Urinary bladder (tissue), 4 donors: ENCODE measurements at places on chromosomes 4 and X. TPM values are rescaled to one million over a fixed set of nuclear protein-coding genes. Genes with fewer than 3 reads are reported as not detected.

Gene CORIN
- total RNA-seq = 20.9 TPM

Gene NPNT
- total RNA-seq = 50.6 TPM

Gene FGFR3
- total RNA-seq = 26.5 TPM

Gene RCHY1
- total RNA-seq = 52.4 TPM

Gene MAGEA9B
- total RNA-seq = not detected

Gene TGIF2LX
- total RNA-seq = not detected

Gene PNMA5
- total RNA-seq = not detected

Gene CENPVL1
- total RNA-seq = not detected

Gene HERC3
- total RNA-seq = 30.8 TPM

Gene CT45A5
- not detected for total RNA-seq

DNA sequence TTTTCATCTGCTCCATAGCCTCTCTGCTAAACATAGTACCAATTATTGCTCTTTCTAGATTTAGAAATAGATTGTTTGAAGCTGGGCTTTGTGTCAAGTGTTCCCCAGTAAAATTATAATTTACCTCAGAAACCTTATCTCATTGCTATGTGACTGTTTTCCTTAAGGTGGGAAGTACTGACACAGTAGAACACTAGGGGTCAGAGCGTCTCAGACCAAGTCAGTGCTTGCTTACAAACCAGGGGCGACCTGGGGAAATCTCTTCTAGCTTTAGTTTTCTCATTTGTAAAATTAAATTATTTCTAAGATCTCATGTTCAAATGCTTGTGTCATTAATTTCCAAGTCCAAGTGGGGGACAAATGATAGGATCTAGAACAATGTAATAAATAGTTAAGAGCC is 360.4 kb downstream of the RAPGEF2 start:
- DNase-seq = no peak

DNA sequence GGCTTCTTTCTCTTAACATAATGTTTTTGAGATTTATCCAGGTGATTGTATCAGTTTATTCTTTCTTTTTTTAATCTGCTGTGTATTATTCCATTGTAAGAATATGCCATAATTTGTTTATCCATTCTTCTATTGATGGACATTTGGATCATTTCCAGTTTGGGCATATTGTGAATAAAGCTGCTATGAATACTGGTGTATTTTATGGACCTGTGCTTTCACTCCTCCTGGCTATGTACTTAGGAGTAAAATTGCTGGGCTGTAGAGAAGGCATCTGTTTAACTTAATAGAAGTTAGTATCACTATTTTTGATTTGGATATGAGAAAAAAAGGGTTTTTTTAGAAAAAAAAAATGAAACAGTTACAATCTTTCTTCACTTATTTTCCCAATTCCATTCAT is 50.0 kb upstream of the FAM9C start:
- DNase-seq = no peak

DNA sequence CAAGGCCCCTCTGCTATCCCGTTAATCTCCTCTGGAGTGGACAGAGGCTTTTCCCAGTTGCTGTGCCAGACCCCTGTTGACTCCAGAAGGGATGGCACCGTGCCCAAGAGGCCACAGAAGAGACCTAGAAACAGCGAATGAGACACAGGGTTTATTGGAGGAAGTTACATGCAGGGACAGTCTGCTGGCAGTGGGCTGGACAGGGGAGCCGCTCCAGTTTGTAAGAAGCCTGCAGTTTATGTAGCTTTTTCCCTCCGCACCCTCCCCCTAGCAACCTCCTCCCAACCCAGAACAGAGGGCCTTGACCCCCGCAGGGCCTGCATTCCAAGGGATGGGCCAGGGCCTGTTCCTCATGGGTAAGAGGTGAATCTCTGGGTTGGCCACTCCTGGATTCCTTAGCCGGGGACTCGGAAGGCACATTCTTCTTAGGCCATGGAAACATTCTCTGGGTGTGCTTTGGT is 216.8 kb upstream of the PSAPL1 start:
- no peak for DNase-seq

- no peak for DNase-seq
Observed at GRCh38 chr4:100146756-100147155, 43.5 kb downstream of the DDIT4L start.

- DNase-seq = no peak
Observed at GRCh38 chrX:49041744-49042580, 1.2 kb downstream of the TFE3 start.

GRCh38 chr4:24181005-24181404 is 291.2 kb upstream of the PPARGC1A start:
- no peak for DNase-seq

GRCh38 chr4:81609844-81610243 is 138.1 kb upstream of the RASGEF1B start:
- DNase-seq = no peak

DNA sequence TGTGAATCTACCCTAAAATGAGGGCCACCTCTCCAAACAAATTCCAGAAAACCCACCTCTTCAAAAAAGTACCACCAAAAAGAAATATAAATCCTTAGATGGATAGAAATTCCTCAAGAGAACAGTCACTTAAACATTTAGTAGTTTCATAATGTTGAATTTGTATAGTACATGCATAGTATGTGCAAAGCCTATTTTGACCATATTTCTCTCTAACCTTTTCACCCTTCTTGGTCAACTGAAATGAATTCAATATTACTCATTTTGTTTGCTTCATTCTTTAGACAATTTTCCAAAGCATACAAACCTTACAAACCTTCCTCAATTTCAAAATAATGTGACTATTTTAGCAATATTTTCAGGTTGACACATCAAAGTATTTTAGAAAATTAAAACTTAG is 4.1 kb downstream of the RHOXF1 start:
- no peak for DNase-seq

DNA sequence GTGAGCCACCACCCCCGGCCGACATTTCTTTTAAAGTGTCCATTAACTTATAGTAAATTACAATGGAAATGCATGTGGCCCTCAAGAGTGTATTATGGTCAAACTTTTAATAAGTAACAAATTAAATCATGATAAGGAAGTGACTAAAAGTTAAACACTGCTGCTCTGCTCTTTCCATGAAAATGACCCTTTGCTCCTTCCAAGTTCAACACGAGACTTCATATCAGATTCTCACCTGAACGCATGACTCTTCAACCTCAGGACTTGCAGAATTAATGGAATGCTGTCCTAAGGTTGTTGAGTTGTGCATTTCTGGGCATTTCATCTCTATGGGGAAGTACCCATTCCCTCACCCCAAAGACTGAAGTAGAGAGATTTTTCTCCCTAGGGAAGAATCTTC is 27.1 kb downstream of the AWAT2 start:
- no peak for DNase-seq

GRCh38 chr4:115028682-115029410 is 84.6 kb downstream of the NDST4 start:
- no peak for DNase-seq

DNA sequence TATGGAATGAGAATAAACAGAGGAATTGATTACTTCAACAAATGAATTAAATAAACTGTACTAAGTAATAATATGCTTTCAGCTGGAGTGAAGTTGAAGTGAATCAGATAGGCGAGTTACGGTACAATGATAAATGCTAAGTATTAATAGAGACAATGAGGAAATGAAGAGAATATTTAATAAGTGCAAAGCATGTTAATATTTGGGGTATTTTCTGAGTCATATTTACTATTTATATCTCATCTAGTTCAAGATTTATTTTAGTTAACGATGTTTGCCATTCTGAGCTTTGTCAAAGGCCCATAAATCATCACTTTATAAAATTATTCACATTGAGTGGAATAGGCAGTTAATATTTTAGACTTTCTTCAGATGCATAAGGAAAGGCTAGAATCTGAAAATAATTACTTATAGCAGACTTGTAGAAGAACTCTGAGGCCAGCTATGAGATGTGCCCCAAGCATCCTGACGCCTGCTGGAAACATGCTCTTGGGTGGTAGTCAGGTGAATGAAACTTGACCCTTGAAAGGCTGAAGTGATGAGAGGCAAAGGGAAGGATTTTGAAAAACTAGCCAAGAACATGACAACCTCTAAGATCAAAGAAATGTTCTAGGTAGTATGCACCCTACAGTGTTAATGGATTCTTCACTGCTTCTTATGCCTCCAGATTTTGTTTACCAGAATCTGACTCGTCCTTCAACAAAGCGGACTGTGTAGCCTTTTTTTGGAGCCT is 133.8 kb upstream of the STIM2 start:
- DNase-seq = no peak

- DNase-seq = no peak
Observed at GRCh38 chr4:13612569-13612968, 15.0 kb downstream of the BOD1L1 start.

DNA sequence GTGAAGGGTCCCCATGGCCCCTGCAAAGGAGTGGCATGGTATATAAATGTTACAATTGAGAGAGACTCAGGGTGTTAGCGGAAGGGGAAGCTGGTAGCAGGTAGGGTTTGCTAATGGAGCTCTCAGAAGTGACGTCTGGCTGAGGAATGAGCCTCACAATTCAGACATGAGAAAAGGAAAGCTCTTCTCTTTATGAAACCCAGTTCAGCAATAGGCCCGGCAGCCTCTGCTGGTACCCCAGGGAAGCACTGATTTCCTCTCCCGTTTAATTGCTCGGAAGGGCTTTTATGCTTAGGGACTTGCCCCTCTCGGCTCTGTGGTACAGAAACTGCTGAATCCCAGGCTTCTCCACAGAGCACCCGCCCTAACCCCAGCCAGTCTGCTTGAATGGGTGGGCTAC is 19.4 kb upstream of the AFAP1 start:
- no peak for DNase-seq

DNA sequence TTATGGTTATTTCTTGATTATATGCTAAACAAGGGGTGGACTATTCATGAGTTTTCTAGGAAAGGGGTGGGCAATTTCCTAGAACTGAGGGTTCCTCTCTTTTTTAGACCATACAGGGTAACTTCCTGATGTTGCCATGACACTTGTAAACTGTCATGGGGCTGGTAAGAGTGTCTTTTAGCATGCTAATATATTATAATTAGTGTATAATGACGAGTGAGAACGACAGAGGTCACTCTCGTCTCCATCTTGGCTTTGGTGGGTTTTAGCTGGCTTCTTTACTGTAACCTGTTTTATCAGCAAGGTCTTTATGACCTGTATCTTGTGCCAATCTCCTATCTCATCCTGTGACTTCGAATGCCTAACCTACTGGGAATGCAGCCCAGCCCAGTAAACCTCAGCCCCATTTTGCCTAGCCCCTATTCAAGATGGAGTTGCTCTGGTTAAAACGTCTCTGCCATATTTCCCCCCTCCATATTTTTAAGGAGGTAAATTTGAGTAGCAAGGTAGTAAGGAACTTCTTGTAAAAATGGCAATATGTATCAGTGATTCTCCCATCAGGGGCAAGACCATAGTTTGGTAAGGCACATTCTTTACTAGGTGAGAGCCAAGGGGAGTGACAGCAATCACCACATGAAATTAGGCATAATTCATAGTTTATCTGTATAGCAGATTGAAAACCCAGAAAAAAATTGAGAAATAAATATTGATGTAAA is 2.6 kb downstream of the CXCL2 start:
- DNase-seq = no peak

GRCh38 chrX:50448565-50448964 is 22.1 kb downstream of the DGKK start:
- DNase-seq = no peak

- no peak for DNase-seq
Observed at GRCh38 chr4:184693056-184693455, 40.8 kb downstream of the CENPU start.

DNA sequence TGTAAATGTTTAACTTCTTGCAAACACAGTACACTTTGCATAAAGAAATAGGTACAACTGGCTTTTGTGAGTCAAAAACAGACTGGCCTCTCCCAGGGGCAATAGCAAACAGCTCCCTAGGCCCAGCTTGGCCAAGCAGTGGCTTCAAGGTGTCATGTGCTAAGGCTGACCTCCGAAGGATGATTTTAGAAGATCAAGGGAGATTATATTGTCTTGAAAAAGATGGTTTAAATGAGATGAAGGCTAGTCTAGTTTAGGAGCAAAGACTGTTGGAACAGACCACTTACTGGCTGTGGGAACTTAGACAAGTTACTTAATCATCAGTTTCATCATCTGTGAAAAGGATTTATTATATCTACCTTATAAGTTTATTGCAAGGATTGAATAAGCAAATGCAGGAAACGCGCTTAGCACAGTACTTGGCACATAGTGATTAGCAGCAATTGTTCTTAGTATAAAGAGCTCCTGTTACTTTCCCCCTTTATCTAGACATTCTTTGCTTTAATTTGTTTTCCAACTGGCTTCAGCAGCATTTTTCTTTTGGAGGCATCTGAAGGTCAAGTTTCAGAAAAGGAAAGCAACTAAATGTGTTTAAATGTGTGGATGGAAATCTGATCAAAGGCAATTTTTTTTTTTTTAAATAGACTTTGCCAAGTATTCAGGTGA is 17.2 kb downstream of the ANXA3 start:
- no peak for DNase-seq

- no peak for DNase-seq
Observed at GRCh38 chr4:11914406-11914805, 485.7 kb upstream of the HS3ST1 start.

DNA sequence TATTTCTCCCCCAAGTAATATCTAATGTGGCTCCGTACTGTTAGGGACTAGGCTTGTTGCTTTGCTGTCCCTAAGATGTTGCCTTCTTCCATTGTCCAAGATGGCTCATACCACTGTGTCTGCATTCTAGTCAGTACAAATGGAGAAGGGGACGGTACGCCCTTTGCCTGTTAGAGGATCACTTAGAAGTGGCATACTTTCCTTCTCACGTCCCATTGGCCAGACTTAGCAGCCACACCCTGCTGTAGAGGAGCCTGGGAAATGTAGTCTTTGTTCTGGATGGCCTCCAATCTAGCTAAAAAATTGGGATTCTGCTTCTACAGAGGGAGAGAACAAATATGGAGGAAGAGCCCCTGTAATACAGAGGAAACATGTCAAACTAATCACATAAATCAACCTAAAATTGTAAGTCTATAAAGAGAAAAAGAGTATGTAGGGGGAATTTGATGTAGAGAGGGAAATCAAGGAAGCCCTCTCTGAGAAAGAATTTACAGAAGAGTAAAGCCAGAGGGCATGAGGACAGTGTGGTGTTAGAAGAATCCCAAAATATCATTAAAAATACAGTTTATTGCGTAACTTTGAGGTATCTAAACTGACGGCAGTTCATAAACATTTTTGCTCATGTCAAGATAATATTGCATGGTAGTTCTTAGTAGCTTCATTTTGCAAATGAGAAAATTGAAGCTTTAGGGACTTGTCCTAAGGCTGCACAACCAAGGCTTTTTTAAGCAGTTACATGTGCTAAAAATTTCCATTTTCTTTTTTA is 15.1 kb downstream of the PRIMPOL start:
- no peak for DNase-seq

- DNase-seq = no peak
Observed at GRCh38 chrX:147848543-147849443, 62.9 kb upstream of the FMR1 start.

GRCh38 chrX:66126662-66127061 is 37.4 kb upstream of the HEPH start:
- no peak for DNase-seq

- no peak for DNase-seq
Observed at GRCh38 chr4:130640592-130640991, 1544.6 kb downstream of the C4orf33 start.
